ENCODE measurements at places on chromosomes 2 and 18.

- DNase-seq, result no peak
Measured at GRCh38 chr18:39770399-39770798, 2184.6 kb upstream of the PIK3C3 start.

DNA sequence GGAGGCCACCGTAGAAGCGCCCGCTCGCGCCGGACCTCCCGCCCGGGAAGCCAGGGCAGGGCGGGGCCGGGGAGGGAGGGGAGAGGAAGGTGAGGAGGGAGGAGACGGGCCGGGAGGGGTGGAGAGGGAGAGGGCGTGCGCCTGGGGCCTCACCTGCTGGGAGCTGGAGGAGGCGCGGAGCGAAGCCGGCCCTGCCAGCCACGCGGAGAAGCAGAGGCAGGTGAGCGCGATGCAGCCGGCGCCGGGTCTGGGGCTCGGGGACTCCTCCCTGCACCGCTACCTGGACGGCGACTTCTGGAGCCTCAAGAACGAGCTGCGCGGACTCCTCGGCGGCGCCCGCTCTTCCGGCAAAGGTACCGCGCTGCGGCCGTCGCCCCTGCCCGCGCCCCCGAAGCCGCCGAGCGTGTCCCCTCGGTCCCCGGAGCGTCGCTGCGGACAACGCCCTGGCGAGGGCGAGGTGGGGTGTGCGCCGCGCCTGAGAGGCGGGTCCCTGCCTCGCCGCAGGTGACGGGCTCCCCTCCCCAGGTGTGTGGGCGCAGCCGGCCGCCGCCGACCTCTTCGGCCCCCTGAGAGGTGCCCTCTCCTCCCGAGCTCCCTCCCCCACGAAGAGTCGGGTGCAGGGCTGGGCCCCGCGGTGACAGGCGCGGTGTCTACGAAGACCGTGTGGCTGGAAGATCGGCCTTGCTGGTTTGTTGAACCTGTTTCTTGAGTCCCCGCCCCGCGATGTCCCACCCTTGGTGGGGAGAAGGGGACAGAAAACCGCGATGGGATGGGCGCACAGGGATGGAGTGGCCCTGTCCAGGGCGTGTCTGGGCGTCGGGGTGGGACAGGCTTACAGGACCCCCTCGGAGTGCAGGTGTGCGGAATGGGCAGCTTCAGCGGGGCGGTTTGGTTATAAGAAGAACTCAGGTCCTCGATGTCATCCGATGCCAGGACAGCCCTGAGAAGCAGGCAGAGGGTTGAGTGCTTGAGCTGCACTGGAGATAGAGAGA, at the start of gene ACOXL:
Gene ACOXL (plus strand): TSS at position 152 of the 992 bp plus-strand sequence. CDS start 35,817 bp downstream, outside the sequence.
- DNase-seq, result no peak

DNA sequence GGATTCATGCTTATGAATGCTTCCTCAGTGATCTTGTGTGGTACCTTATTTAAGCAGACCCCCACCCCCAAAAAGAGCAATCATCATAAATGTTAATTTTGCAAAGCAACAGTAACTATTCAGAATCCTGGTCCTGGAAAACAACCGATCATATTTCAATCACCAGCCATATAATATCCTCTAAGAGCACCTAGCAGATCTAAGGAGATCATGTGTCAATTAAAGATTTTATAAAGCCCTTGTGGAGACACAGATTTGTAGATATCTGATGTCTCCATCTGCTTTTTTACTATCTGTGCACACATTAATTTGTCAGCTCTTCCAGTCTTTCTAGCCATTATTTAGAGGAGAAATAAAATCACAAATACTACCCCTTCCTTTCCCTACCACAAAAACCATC, 423.7 kb downstream of the TGIF1 start:
- no peak for DNase-seq

- no peak for DNase-seq
Measured at GRCh38 chr2:133414486-133415209, 153.6 kb downstream of the NCKAP5 start.

- DNase-seq, result no peak
Measured at GRCh38 chr18:78794071-78794430, 185.6 kb upstream of the SALL3 start.

GRCh38 chr18:49016648-49017539, 66.1 kb upstream of the SMAD7 start:
- no peak for DNase-seq

DNA sequence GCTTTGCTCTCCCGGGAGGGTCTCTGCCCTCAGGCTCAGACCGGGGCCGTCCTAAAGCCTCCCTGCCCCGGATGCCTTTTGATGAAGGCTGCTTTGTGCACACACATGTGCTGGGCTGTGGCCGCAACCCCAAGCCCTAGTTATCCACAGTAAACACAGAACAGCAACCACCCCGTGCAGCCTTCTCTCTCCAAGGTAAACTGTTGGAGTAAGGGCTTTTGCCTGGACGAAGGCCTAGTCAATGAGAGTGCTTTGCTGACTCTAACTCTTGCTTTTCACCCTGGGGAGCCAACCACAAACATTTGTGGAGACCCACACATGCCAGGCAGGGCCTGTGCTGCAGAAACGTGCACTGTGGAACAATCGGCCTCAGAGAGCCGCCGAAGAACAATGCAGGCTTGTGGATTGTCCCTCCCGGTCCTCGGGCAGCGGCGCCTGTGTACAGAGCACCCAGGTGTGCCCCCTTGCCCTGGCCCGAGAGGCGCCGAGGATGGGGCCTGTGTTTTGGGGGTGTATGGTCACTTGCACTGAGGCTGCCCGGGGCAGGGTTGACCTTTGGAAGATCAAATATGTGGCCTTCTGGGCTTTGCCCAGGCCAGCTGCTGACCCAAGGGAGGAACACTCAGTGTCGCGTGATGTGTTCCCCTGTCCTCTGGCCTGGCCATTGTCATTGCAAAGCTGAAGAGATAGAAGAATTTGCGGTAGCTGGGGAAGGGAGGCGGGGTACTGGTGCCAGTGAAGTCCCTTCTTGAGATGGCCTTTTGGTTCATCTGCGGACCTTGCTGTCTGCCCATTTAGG, 37.0 kb downstream of the CTIF start:
- DNase-seq, result no peak

- DNase-seq, result no peak
Measured at GRCh38 chr2:174914853-174915760, 90.1 kb downstream of the CHN1 start.

DNA sequence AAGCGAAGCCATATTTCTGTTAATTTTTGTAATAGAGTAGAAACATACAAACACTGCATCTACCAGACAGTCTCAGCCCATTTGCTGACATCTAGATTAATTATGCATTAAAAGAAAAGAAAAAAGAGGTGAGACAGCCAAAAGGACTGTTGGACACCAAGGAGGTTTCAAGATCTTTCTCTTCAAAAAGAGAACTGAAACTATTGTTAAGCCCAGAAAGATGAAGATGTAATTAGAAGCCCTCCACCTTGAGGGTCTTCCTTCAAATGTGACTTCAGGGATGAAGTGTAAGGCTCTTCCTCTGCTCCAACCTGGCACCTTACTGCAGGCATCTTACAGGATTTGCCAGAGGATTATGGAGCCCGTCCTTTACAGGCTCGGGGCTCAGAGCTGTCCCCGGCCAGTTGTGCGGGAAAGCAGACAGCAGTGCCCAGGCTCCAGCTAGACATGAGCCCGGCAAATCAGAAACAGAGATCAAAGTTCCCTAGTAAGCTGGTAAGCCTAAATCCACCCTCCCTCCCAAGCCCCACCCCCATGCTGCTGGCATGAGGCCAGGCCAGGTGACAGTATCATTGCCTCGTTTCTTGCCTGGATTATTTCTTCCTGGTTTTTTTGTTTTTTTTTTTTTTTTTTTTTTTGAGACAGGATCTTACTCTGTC, 38.9 kb downstream of the ADI1 start:
- no peak for DNase-seq

DNA sequence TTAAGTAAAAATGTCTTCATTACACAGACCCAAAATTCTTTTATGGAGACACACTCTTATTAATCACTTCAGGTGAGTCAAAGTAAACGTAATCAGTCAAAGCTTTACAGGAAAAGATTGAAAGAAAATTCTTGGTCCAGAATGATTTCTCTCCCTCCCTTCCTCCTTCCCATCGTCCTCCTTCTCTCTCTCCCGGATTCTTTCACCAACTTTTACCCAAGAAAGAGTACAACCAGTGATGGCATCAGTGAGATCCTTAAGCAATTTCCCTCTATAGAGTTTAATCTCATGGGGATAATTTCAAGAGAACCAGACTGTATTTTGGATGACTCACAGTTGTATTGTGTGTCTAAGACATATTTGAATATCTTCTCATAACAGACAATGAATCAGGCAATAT, 258.1 kb downstream of the ALK start:
- no peak for DNase-seq

DNA sequence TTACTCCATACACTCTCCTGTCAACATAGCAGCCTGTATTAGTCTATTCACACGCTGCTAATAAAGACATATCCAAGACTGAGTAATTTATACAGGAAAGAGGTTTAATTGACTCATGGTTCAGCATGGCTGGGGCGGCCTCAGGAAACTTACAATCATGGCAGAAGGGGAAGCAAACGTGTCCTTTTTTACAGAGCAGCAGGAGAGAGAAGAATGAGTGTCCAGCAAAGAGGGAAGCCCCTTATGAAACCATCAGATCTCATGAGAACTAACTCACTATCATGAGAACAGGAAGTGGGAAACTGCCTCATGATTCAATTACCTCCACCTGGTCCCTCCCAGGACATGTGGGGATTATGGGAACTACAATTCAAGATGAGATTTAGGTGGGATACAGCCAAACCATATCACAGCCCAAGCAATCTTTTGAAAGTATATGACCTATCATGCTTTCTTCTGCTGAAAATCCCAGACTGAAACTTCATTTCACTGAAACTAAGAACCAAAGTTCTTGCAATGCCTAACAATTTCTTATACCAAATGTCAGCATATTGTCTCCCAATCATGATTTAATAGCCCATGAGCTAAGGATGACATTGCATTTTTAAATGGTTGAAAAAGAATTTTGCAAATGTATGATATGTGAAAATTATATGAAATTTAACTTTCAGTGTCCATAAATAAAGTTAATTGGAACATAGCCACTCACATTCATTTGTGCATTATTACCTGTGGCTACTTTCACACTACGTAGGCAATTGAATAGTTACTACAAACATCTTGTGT, 686.8 kb upstream of the ZEB2 start:
- DNase-seq, result no peak

- DNase-seq, result no peak
Measured at GRCh38 chr2:77640924-77641323, 118.7 kb upstream of the LRRTM4 start.

DNA sequence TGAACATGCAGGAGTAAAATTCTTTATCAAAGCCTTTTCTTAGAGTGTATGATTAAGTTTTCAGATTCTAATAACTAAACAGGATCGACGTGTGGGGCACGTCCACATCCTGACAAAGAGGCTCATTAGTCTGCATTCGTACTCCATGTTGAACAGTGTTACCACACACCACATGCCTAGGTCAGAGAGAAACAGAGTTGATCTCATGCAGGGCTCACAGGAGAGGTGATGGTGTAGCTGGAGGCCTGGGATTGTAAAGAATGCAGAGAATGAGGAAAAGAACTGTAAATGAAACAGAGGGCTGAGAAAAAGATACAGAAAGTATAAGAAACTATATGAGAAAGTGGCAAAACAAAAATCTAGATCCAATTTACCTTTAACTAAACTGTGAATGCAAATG, 632.5 kb downstream of the BCL11A start:
- DNase-seq, result no peak

GRCh38 chr2:130251873-130252620, 53.8 kb upstream of the TUBA3E start:
- DNase-seq, result no peak

DNA sequence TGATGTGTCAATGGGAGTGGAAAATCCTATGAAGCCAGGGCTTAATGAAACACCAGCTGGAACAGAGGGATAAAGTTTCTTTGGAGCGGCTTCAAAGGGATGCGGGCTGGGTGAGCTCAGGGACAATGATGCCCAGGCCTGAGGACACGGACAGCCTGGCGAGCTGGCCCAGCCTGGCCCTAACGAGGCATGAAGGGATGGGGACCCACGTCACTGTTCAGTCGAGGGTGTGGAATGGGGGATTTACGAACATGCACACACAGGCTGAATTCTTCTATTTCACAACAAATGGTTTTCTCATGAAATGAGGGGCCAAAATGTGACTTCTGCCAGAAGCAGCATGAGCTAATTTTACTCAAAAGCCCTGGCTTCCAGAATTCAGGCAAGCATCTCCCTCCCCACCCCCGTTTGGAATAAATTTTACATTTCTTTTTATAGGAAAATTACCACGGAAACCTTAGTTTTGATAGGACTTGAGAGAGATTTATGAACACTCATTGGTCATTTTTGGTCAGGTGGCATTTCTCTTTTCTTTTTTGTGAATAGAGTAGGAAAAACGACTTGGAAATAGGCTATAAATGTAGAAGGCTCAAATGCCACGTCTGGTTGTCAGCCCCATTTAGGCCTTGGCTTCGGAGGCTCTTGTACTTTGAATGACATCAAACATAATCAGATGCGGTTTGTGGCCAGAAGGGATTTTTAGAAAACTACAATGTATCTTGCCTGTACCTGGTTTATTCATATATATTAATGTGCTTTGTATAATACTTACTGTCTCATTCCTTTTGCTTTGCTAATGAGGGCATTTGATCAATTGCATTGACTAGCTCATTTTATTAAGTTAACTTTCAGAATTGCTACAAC, 893.8 kb upstream of the CELF4 start:
- no peak for DNase-seq

DNA sequence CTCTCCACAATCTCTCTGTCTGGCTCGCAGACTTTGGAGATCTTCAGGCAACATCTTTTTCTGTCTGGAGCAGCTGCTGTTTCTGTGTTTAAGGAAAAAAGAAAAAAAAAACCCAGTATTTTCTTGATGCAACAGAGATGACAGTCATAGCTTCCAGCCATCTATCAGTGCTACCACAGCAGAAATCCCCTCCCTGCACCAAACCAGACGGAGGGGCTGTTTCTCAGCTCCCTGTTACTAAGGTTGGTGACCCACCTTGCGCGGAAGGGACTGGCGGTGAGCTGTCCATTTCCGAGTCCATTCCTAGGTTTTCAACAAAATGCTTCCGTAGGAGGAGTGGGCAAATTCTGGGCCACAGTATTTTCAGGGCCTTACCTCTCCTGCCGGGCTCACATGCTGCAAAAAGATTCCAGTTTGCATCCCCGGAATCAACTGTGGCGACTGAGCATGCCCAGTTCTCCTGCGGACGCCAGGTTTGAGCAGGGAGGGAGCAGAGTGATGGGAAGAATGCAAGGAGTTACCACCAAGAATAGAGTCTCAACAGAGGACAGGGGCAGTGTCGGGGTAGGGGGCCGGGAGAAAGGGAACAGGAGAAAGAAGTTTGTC, 1.2 kb downstream of the SLC4A10 start:
- DNase-seq, result no peak
